ENCODE measurements at places on chromosomes 5 and 9.

DNA sequence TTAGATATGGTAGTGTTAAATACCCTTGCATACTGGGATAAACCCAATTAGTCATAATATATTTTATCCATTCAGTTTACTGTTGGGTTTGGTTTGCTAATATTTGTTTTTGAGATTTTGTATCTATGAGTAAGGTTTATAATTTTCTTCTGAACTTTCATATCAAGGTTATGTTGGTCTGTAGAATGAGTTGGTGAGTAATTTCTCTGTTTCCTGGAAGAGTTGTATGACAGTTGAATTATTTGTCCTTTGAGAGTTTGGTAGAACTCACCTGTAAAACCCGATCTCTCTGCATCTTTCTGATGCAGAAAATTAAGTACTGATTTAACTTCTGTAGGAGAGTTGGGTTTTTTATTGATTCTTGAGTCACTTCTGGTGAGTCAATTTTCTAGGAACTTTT lies 20.4 kb downstream of the DDX4 start:
- no peak for DNase-seq

DNA sequence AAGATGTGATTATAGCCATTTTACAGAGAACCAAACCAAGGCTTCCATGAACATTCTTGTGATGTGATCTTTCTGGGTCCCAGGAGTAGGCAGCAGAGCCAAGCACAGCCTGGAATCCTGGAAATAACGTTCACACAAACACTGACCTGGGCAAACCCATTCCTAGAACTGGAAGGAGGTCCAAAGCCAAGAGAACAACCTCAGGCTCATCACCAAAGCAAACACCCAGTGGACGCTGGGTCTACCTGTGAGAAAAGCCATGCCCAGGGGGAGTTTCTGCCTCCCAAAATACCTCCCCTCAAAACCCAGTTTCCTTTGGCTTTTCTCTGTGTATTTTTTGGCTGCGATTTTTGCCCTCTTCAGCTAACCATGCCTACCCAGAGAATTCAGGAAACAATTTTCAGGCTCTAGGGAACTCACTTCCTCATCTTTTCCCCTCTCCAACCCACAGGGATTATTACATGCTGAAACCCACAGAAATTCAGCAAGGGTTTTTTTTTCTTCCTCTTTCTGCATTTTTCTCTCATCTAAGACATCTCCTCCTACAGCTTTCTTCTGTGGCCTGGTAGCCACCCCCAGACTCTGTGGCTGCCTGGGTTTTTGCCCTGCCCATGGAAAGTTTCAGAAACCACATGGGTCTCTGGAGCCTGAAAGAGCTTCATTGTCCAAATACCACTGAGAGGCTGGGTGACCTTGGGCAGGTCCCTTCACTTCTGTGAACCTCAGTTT lies 75.0 kb downstream of the TNC start:
- DNase-seq: no peak

- DNase-seq: no peak
These were observed 376.5 kb downstream of the SH3GL2 start for GRCh38 chr9:17955409-17955808.

- no peak for DNase-seq
These were observed 176.7 kb downstream of the MED10 start for GRCh38 chr5:6201631-6202030.

DNA sequence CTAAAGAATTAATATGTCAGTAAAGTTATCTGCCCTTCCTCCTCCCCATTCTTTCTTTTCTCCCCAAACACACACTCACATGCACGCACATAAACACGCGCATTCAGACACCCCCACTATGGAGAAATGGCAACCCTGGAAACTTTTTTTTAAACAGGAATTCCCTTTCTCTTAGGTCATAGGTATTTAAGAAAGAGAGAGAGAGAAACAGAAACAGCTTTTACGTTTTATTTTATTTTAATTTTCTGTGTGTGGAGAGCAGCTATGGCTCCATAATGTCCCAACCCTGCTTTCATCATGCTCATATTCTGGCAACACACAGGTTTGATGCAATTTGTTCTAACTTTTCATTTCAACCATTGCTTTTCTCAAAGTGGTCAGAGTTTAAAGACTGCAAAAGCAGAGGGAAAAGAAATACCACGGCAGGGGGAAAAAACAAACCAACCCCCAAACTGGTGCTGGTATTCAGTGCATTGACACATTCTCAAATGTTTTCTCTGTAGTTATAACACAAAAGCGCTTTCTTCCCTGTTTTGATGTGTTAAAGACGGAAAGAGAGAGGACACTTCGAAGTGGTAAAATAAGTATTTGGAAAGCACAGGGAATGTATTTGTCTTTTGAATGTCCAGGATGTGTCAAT lies 126.0 kb upstream of the TMEM161B start:
- DNase-seq: no peak

All from NCI-H446 treated with DMSO at 0.1 percent for 48 hours (cell line).